ENCODE measurements at places on chromosomes 3 and 15. TPM values are rescaled to one million over a fixed set of nuclear protein-coding genes. Genes with fewer than 3 reads are reported as not detected.

- no peak for DNase-seq
Observed at GRCh38 chr3:83317605-83318004, 1556.2 kb upstream of the GBE1 start.

UPK1B gene
- not detected for total RNA-seq

DIS3L gene
- 30.9 TPM for total RNA-seq

SLC28A1 gene
- total RNA-seq: 0.83 TPM

DNA sequence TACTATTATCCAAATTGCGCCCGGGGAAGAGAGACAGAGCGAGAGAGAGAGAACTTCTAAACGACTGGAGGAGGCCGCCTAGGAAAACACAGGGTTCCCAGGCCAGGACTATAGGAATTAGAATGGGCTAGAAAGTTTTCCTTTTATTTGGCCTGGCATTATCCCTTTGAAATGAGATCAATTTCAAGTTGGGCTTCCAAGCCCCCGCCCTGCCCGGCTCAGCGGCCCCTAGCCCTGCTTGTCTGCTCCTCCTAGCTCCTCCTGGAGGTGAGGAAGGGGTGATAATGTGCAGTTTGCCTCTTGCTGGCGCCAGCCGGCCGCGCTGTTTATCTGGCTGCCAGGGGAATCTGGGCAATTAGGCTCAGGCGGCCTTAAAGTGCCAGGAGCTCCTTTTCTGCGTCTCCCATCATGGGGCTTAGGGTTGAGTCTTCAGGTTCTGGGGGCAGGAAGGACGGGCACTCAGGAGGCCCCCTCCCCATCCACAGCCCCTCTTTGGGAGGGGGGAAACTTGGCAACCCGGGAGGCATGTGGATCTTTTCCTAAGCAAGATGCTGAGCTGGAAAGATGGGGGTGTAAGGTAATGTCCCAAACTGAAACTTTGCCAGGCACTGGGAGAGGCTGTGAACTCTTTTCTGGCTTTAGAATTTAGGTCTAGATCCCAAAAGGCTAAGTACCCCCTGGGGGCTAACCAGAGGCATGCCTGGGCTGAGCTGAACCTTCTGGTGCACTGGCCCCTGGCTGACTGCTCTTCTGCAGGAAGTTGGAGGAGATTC lies 5.5 kb downstream of the SMAD6 start:
- no peak for DNase-seq

ZMYND10 gene
- 0.35 TPM for total RNA-seq

COL8A1 gene
- total RNA-seq: 28.5 TPM

PLA2G4E gene
- 0.08 TPM for total RNA-seq

DNA sequence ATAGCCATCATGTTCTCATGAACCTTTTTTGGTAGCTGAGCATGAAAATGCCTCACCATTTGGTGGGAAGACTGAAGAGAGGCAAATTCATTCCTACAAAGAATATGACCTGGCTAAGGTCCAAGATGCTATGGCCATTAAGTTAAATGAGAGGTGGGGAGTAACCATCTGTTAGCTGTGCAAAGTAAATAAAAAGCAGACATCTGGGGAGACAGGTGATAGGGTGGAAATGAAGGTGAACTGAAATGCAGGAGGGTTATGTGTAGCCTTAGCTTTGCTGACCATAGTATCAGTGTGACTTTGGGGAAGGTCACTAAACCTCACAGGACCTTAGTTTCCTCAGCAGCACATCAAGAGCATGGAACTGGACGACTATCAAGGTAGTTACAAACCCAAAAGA lies 111.0 kb upstream of the STRIT1 start:
- DNase-seq: no peak

- no peak for DNase-seq
Observed at GRCh38 chr15:65327651-65328393, 23.3 kb downstream of the RNU5B-1 start.

DNA sequence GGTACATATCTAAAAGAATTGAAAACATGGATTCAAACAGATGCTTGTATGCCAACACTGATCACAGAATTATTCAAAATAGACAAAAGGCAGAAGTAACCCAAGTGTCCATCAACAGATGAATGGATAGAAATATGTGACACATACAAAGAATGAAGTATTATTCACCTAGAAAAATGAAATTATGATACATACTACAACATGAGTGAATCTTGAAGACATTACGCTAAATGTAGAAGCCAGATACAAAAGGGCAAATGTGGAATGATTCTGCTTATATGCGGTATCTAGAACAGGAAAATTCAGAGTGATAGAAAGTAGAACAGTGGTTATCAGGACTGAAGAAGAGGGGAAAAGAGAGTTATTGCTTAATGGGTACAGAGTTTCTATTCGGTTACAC lies 26.2 kb upstream of the SLC12A8 start:
- no peak for DNase-seq

ARNT2 gene
- total RNA-seq: 4.7 TPM

- no peak for DNase-seq
Observed at GRCh38 chr15:98996169-98996568, 11.4 kb downstream of the PGPEP1L start.

- DNase-seq: peak; percentile 73
Observed at GRCh38 chr3:127714125-127714571, 41.4 kb downstream of the ABTB1 start.

- DNase-seq: no peak
Observed at GRCh38 chr3:73727117-73727821, 102.5 kb upstream of the PDZRN3 start.

DNA sequence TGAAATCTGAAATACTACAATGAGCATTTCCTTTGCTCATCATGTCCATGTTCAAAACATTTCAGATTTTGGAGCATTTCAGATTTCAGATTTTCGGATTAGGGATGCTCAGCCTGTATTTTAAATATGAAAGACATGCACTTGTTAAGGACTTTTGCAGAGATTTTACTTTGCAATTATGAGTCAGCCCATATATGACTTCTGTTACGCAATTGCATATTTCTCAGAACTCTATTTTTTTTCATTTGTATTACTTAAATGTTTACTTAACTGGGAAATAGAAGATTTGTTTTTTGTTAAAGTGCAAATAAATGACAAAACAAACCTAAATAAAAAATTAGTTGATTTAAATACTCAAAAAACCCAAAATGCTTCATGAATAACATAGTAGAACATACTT lies 376.2 kb downstream of the ZBTB20 start:
- DNase-seq: no peak

DNA sequence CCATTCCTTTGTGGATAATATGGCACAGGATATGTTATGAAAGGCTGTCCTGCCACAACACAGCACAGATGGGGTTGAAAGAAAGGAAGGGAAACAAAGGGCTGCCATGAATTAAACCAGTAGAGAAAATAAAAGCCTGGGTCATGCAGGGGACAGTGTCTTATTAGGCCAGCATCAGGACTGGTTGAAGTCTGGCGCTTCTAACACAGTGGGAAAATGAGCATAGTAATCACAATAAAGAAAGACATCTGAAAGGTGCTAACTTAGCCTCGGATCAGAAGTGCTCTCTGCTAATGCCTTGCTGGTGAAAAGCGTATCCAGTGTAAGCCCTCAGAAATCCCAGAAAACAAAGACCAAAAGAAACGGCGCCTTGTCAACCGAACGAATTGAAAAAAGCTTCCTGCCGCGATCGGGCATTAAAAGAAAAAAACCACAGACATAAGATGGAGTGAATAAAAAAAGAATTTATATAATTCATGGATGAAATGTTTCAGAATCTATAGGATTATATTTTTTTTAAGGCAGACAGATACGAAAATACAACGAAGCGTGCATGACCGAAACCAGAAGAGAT lies 566 bp upstream of the MKRN3 start:
- no peak for DNase-seq

GRCh38 chr15:101039461-101039860 lies 120.3 kb downstream of the LRRK1 start:
- no peak for DNase-seq

GRCh38 chr15:32029862-32030781 lies at the start of gene CHRNA7:
Gene CHRNA7 (plus strand): TSS chr15:32030515. CDS start chr15:32030595, 80 bp downstream.
- no peak for DNase-seq

PP2D1 gene
- total RNA-seq: not detected

DNA sequence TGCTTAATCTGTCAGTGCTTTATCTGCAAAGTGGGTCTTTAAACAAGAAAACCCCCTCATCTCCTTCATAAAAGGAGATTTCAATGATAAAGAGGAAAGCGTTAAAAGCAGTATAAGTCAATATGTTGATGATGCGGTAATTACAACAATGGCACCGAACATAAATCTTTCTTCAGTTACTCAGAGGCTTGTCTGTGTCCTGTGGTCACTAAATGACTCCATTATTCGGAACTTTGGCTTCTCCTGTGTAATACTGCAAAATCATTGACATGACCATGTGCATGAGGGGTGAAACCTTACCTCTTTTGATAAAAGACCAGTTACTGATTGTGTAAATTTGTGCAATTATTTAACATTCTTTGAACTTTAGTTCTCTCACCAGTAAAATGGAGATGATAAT lies 4.8 kb upstream of the USP3 start:
- no peak for DNase-seq

- no peak for DNase-seq
Observed at GRCh38 chr3:5251196-5251583, 63.7 kb downstream of the EDEM1 start.

DNA sequence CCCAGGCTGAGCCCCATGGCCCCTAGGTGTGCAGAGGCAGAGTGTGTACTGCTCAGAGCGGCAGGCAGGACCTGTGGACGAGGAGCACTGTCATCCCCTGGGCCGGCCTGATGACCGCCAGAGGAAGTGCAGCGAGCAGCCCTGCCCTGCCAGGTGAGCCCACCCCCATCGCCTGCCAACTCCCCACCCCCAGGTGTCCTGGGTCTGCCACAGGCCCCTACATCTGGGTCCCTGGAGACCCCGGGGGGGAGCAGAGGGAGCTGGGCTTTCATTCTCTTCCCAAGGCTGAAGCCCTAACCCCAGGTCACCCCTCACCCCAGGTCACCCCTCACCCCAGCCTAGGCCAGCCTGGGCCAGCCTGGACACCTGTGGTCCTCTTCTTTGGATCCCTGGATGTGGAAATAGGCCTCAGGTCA lies 93.1 kb downstream of the TBC1D2B start:
- DNase-seq: no peak

RLBP1 gene
- not detected for total RNA-seq

DNA sequence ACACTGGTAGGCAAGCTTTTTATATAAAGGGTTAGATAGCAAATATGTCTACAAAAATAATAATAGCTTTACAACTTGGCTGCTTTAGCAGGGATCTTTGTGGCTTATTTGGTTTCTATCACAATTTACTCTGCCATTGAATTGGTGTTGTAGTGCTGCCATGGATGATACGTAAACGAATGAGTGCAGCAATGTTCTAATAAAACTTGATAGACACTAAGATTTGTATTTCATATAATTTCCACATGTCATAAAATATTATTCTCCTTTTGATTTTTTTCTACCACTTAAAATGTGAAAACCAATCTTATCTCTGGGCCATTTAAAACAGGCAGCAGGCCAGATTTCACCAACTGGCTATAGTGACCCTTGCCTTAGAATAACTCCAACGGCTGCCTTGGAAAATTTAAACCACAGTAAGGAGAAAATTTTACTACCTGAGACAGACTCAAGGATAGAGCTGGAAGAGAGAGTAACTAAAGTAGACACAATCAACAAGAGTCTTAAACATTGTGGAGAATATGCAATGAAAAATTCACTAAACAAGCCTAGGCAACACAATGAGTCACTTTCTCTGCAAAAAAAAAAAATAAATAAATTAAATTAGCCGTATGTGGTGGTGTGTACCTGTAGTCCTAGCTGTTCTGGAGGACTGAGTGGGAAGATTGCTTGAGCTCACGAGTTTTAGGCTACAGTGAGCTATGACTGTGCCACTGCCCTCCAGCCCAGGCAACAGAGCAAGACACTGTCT lies 8.1 kb downstream of the NPHP3 start:
- no peak for DNase-seq

GRCh38 chr3:188712248-188712924 lies 459.4 kb upstream of the TPRG1 start:
- DNase-seq: no peak

DNA sequence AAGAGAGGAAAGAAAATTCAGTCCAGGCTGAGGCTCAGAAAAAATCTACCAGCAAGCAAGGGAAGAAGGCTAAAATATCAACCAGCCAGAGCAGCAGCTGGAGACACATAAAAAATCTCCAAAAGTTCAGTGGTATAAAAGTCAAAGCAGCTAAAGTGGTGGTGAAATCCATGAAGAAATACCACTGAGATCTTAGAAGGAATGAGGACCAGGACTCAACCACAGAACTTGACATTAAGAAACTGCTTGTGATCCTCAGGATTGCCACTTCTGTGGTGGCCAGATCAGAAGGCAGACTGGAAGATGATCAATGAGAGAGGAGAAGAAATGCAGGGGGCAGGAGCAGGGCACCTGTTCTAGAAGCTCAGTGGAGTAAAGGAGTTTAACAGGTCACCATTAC lies 22.5 kb downstream of the CNTN3 start:
- DNase-seq: no peak

GRCh38 chr3:4340077-4340410 lies 36.9 kb downstream of the SETMAR start:
- no peak for DNase-seq

USP19 gene
- 58.5 TPM for total RNA-seq

GRCh38 chr3:124823206-124823605 lies 64.0 kb downstream of the ITGB5 start:
- DNase-seq: no peak

DNA sequence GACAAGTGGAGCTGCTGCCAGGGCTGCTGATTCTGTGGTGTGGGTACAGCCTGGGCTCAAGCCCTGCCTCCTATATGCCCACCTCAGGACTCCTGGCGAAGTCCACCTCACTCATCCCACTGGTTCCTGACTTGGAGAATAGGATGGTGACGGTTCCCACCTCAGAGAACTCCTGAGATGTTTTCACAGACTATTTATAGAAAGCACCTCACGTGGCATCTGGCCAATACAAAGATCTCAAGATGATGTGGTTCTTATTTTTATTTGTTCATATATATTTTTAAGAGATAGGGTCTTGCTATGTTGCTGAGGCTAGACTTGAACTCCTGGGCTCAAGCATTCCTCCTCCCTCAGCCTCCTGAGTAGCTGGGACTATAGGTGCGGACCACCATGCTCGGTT lies 236.9 kb upstream of the BHLHE40 start:
- DNase-seq: no peak

MEIS2 gene
- 40.3 TPM for total RNA-seq

NLGN1 gene
- 18.3 TPM for total RNA-seq

Measured in cardiac septum (tissue), 1 donor.